ENCODE measurements at places on chromosomes 5 and 9.

DNA sequence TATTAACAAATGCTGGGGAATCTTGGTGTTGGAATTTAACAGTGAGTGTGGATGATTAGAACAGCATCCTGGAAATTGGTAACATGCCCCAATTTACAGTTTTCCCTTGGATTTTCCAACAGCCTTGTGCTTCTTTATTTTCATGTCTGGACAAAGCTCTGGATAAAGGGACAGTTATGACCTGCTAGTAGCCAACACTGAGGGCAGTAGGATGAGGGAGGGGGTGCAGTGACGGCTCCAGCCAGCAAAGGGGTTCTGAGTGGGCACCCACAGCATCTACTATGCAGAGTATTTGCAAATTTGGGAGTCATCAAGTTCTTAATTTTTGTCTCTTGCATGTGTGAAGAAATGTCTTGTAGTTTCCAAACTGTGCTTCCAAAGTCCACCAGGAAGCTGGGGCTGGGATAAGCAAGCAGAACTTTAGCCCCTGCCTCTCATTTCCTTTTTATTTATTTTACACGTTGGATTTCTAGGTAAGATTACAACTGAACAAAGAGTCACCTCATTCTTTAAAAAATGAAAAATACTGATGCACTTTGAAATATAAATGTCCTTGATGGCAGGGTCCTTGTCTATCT lies 63.0 kb upstream of the SELENOP start:
- no peak for DNase-seq

- no peak for DNase-seq
Measured at GRCh38 chr5:40790947-40791593, 7.1 kb downstream of the PRKAA1 start.

DNA sequence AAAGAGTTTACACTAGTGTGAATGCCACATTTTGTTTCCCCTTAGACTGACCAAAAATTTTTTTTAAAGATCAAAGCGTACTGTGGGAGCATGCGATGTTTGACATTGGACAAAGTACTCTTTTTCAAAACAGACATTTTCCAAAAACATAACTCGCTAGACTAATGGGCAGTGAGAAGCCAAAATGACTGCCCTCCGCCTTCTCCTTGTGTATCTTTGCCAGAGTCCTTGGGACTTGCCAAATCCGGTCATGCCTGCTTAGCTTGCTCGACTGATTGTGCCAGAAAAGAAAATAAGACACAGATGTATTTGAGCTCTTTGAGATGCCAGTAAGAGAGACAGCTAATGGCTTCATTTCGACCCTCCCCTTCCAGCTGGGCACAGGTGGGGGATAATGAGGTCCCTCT lies 157.5 kb downstream of the MAPKAP1 start:
- DNase-seq: no peak

- no peak for DNase-seq
Measured at GRCh38 chr9:15149450-15149849, 157.6 kb downstream of the TTC39B start.

- DNase-seq: peak; percentile 59
Measured at GRCh38 chr5:135034236-135034962, 371 bp upstream of the PITX1 start.

- no peak for DNase-seq
Measured at GRCh38 chr5:133687212-133688061, 75.1 kb upstream of the FSTL4 start.

Measured in NCI-H2171 treated with DMSO at 0.1 percent for 48 hours (cell line).